ENCODE measurements at places on chromosomes 5 and 9.

GRCh38 chr5:138533973-138534941 lies 8.8 kb downstream of the ETF1 start:
- DNase-seq: no peak

GRCh38 chr9:88321764-88322163 lies 66.5 kb upstream of the SPIN1 start:
- no peak for DNase-seq

- no peak for DNase-seq
Observed at GRCh38 chr9:115425601-115426000, 307.6 kb upstream of the TNC start.

DNA sequence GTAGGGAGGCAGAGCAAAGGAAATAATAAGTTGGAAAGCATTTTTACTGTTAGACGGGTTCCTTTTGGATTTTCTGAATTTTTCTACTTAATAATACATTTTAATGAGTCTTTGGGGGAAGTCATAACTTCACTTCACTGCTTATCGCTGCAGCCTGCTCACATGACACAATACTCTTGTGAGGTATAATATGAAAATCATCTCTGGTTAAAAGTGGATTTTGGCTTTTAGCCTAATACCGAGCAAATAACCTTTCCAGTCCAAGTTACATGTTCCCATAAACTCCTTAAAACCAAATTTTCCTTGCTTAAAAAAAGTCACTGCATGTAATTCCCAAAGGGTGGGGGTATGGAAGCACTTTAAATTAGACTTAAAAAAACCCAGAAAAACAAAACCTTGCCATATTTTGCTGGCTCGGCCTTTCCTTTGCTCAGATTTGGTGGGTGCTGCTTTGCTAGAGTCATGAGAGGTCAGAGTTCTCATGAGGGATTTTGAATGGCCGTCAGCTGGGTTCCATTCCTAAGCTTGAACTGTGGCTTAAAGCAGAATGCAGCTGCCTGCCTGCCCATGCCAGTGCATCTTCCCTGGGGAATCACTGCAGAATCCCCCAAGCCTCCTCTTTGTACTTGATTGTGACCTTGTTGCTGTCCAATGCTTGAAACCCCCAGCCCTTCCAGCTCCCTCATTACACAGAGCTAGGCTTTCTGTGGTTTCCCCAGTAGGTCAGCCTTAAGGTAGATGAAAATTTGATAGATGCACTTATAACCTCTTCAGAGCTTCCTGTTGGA lies 331.8 kb downstream of the KDM4C start:
- no peak for DNase-seq

DNA sequence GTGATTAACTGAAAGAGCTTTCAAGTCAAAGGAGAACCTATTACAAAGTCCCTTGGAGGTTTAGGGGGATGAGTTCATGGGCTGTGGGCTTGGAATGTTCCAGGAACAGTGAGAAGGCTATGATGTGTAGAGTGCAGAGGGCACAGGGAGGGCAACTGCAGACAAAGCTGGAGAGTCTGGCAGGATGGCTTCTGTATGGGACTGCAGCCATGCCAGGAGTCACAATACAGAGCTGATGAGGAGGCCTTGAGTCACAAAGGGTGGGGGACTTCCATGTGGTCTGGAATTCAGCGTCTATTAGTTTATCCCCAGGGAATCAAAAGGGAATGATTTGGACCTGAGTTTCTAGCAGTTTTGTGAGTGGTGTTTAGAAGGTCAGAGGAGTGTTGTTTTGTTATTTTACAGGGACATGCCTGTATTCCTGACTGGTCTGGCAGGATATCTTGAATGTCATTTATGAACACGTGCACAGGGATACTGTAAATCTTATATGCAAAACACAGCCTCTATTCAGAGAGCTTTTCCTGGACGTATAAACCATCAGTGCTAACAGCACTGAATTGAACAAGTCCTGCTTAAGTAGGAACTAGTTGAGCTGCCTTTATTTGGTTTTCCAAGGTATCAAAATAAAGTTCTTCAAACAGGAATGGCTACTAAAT lies 14.3 kb upstream of the TEK start:
- no peak for DNase-seq

GRCh38 chr9:72315510-72316311 lies 49.3 kb downstream of the ZFAND5 start:
- DNase-seq: no peak

GRCh38 chr5:56175488-56175887 lies 57.6 kb downstream of the ANKRD55 start:
- DNase-seq: no peak

GRCh38 chr9:34253460-34253837 lies 74.6 kb downstream of the UBAP1 start:
- DNase-seq: no peak

GRCh38 chr5:66362687-66363086 lies 218.6 kb downstream of the SREK1 start:
- no peak for DNase-seq

GRCh38 chr5:102986074-102986473 lies 133.9 kb downstream of the GIN1 start:
- no peak for DNase-seq

DNA sequence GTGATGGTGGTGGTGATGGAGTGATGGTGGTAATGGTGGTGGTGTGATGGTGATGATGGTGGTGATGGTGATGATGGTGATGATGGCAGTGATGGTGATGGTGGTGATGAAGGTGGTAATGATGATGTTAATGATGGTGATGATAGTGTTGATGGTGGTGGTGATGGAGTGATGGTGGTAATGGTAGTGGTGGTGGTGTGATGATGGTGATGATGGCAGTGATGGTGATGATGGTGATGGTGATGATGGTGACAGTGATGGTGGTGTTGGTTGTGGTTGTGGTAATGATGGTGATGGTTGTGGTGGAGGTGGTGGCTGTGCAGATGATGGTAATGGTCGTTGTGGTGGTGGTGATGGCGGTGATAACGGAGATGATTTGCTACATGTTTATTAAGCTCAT lies 7.3 kb downstream of the STKLD1 start:
- DNase-seq: no peak

- DNase-seq: no peak
Observed at GRCh38 chr9:27829621-27830020, 256.3 kb upstream of the C9orf72 start.

DNA sequence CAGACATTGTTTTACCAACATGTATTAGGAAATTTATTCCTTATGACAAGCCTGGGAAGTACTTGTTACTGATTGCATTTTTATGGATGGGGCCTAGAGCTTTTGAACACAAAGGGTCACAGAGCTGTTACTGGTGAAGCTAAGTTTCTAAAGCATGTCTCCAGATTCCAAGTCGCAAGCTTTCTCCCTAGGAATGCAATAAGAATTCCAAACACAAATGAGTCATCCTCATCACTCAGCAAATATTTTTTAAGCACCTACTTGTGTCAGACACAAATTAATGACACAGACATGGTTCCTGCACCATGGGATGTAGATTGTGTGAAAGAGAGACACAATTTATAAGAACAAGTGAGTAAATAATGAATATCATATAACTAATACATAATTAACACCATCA lies 11.0 kb upstream of the SH3RF2 start:
- no peak for DNase-seq

DNA sequence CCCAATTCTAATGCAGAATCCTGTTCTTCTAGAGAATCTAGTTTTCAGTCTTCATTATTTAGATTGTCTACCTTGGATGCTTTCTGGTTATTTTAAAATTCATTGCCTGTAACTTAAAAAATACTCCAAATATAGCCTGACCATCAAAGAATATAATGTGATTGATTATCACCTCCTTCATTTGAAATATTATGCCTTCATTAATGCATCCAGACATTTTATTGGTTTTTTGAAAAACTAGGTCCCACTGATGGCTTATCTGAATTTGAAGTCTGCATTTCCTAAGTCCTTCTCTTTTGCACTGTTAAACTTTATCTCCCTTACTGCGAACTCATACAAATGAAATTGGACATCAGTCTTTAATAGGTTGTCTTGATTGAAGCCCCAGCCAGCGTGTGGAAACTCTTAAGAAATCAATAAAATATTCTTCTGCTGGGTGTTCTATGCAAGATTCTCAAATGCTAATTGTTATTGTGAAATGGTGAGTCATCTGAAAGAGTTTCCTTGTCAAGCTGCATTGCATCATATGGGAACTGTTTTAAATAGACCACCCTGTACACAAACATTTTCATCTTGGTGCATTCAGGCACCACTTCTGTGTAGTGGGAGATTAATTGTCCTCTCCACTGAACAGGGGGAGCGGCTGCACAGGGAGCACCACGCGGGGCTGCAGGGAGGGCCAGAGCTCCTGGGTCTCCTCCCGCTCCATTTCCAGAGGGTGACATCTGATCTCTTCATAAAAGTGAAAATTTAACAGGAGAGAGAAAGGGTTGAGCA lies 92.3 kb upstream of the FANCC start:
- DNase-seq: no peak

DNA sequence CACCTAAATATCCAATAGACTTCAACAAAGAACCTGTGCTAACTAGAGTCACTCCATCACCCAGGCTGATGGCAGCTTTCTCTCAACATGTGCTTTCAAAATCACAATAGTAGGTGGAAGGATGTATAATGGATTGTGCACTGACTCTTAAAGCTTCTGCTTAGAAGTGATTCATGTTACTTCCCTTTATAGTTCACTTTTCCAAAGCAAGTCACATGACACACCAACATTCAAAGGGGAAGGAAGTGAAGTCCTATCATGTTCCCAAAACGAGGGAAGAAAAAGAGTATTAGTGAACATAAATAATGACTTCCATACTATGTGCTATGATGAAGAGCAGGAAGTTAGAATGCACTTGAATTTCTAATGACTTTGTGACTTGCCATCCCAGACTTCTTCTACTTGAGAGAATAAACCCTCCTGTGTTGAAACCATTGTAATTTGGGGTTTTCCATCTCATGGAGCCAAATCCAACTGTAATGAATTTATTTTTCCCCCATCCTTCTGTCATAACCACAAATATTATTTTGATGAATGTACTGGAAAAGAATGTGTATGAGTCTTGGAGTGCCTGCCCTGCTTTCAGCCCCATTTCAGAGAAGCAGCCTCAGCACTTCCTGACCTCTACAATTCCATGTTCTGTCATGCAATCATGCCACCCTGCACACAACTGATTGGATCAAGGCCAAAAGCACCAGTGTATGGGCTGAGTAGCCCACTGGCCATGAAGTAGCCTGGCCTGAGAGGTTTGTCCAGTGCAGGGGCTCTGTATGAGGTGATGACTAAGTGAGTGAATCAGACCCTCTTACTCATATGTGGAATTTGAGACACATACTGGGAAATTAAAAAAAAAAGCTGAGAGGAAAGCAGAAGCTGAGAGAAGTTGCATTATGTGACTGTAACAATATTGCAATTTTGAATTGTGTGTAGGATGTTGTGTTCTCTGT lies 525.9 kb upstream of the CLINT1 start:
- DNase-seq: no peak

- no peak for DNase-seq
Observed at GRCh38 chr5:181283347-181283746, 22.4 kb upstream of the TRIM52 start.

DNA sequence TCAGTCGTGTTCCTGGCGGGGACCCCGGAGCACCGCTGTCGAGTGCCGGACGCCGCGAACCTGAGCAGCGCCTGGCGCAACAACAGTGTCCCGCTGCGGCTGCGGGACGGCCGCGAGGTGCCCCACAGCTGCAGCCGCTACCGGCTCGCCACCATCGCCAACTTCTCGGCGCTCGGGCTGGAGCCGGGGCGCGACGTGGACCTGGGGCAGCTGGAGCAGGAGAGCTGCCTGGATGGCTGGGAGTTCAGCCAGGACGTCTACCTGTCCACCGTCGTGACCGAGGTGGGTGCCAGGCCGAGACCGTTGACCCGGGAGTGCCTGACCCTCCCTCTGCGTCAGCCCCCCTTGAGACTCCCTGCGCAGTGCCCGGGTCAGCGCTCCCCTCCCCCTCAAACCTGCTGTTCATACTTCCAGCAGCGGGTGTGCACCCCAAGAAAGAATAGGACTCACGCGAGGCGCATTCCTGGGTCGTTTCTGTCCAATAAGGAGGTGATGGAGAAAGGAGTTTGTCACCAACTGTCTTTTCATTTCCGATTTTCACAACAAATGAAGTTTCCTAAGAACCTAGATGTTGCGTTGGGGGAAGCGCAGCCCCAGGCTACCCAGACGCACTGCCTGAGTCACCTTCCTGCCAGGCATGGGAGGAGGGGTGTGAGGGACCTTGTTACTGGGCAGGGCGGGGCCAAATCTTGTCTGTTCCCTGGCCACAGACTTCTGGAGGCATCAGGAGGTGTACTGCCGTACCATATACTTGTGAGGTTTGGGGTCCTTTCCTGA lies 722 bp downstream of the SLC22A4 start:
- DNase-seq: peak; percentile 54

DNA sequence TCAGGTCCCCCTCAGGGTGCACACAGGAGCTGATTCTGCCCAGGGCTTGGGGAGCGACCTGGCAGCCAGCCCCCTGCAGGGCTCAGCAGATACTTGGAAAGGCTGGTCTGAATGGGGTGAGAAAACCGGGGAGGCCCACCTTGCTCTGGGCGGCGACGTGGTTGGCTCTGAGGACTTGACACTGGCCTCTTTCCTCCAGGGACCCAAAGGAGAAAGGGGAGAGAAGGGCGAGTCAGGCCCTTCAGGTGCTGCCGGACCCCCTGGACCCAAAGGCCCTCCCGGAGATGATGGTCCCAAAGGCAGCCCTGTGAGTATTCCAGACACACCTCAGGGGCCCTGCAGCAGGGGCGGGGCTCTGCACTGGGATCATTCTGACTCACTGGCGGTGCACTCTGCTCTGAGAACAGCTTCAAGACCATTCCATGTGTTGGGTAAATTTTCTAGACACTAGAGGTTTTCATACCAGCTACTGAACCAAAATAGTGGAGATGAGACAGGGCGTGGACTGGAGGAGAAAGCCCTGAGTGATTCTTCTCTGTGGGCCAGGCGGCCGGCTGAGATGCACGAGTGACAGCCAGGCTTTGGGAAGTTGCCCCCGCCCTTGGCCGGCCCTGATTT lies 65.9 kb upstream of the FCN2 start:
- no peak for DNase-seq

DNA sequence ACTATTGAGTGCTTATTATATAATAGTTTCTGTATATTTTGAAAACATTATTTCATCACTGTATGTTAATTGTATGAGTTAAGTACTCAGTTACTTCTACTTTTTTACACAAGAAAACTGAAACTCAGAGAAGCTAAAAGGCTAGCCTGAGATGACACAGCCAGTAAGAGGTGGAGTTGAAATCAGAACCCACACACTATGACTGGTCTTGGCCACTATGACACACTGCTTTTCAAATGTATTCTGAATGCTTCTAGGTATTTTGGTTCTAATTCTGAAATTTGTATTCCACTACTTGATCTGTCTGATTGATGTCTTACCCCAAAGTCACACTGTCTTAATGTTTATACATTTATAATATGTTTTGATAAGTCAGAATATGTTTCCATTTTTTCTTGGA lies 181.8 kb downstream of the ZDHHC21 start:
- no peak for DNase-seq

DNA sequence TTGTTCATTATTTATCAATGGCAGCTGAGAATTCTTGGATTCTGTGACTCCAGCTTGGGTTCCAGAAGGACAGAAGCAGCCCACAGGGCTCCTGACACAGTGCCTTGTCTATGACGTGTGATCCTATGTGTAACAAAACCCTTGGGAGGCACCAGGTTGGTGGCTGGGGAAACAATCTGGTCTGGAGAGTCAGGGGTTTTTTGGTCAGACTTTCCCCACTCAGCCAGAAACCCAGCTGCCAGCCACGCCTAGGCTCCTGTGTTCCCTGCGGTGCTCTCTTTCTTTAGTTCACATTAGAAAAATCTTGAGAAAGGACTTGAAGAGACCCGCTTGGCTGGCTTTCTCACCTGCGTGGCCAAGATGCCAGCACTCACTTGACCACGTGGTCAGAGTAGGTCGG lies 15.5 kb upstream of the ZBED3 start:
- no peak for DNase-seq

All from stimulated activated CD4-positive, alpha-beta T cell treated with anti-CD3 and anti-CD28 coated beads, Interleukin-15, amount 100 ng/mL, for 1 hour (primary cell).